Activated T-cell treated with anti-CD3 and anti-CD28 coated beads for 48 hours (primary cell): ENCODE measurements at places on chromosomes 11 and 22.

GRCh38 chr11:12744826-12745502 is 70.7 kb downstream of the TEAD1 start:
- no peak for DNase-seq

DNA sequence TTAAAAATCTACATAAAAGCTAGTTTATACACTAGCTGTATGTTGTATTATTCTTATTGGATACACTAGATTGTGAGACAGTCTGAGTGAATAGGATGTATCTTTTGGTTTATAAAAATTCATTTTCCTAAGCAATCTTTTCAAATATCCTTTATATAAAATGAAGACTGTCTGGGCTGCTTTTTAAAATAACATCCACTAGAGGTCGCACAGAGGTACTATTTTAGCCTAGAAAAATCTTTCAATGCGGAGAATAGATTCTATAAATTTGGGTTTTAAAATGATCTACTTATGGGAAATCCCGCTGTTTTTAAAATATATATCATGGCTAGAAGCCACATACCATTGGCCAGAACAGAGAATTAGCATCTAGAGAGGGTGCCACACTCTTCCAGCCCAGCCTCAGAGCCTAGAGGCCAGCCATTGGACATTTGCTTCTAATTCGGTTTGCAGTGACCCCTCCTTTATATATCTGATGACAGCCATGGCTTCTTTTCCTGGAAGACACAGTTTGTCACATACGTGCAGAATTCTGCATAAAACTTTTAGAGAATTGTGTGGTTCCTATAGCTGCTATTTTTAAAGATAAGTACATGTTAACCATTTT is 7.3 kb downstream of the C11orf97 start:
- no peak for DNase-seq

- DNase-seq = no peak
These were observed 1.7 kb downstream of the SHISA8 start for GRCh38 chr22:41913040-41913719.

- no peak for DNase-seq
These were observed 144.5 kb downstream of the DBX1 start for GRCh38 chr11:20015529-20016427.

DNA sequence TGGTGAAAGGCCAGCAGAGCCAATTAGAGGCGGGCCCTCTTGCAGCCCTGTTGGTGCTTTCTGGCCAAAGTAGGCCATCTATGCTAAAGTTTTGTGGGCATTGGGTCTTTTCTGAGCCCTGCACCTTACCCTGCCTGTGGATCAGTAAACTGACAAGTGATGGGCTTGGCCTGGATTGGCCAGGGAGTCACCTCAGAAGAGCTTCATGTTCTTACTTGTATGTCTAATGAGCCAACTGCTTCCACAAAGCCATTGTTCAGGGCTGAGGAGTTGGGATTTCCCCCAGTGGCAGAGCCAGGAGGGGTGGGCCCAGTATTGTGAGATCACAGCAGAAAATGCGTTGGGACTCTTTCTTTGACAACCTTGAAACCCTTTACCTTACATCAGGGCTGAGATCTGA is 90.4 kb downstream of the CWC15 start:
- DNase-seq = no peak

- no peak for DNase-seq
These were observed 4.3 kb downstream of the ATL3 start for GRCh38 chr11:63666874-63667273.

DNA sequence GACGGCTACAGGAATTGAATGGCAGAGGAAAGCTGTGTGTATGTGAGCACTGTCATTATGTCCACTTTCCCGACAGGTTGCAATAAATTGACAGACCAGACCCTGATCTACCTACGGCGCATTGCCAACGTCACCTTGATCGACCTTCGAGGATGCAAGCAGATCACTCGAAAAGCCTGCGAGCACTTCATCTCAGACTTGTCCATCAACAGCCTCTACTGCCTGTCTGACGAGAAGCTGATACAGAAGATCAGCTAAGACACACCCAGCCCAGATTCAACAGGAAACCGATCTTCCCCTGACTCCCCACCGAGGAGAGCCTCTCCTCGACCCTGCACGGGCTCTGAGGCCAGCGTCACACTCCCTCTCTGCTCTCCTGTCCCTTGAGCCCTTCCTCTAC is 11.5 kb upstream of the GRK2 start:
- DNase-seq = no peak

DNA sequence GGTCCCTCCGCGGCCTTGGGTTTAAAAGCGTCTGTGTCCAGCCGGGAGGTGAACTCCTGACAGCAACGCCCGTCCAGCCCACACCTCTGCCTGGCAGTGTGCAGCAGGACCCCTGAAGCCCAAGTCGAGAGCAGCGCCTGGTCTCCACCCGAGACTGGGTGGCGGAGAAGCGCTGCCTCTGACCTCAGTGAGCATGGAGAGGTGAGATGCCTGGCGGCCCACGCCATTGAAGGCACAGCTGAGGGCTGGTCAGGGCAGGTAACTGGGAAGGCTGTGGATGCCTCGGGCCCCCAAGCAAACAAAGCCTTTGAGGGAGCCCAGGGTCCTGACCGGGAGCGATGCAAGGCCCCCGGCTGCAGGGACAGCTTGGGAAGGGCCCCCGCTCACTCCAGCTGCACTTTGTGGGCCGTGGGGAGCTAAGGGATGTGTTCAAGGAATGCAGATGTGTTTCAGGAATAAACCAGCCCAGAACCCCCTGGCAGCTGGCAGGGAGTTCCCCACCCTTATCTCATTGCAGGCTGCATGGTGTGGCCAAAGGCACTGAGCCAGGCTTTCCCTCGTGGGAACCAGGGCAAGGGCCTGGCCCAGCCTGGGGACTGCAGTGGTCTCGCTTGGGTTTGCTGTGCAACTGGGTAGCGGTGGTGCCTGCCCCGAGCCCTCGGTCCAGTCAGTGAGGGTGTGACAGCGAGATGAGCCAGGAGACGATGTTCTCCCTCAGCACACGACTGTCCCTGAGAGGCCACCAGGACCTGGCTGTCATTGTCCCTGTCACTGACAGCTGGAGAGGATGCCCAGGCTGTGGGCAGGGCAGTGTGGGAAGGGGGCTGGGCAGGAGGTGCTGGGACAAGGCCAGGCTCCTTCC is 92.5 kb downstream of the WNT7B start:
- DNase-seq = no peak

GRCh38 chr22:46111645-46112306 is 38.5 kb upstream of the PPARA start:
- DNase-seq = no peak

- no peak for DNase-seq
These were observed 2.8 kb downstream of the ARSA start for GRCh38 chr22:50625131-50625567.

DNA sequence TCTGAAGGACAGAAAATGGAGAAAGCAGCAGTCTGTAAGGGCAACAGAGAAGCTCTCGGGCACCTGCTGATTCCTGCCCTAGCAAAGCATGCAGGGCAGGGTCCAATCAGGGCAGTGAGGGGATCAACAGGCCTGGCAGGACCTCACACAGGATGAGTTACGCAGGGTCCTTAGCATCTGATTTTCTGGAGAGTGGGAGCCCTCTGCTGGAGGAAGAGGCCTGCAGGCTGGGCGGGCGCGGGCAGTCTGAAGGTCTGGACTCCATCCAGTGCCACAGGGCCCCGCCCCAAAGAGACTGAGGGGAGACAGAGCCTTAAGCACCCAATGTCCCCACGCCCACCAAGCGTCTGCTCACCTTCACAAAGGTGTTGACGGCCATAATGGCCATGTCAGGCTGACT is 28.9 kb downstream of the AP1B1 start:
- DNase-seq = no peak

GRCh38 chr11:100329352-100329751 is 357.7 kb upstream of the ARHGAP42 start:
- DNase-seq = no peak

GRCh38 chr11:61345170-61345610 is 12.2 kb downstream of the TKFC start:
- DNase-seq = no peak

GRCh38 chr11:67504005-67504949 is 886 bp downstream of the PITPNM1 start:
- peak; percentile 40 for DNase-seq

DNA sequence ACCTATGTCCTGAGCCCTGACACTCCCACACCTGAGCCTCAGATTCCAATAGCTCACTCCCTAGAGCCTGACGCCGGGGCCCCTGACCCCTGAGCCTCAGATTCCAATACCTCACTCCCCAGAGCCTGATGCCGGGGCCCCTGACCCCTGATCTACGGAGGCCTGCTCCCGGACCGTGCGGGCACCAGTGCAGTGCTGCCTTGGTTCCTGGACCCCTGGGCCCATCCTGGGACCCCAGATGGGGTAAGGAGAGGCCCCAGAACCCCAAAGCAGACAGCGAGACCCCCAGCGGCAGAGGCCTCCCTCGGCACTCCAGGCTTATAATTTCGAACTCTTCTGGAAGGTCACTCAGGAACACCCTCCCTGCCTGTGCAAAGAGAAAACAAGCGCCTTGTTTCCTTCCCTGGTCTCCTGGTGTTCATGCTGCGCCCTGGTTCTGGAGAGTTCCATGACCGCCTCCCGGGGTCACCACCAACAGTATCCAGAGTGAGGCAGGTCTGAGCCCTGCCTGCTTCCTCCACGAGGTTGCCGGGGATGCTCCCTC is 7.5 kb downstream of the SUSD2 start:
- DNase-seq = no peak

GRCh38 chr22:17234144-17234623 is 14.9 kb upstream of the ADA2 start:
- no peak for DNase-seq

GRCh38 chr11:126417091-126417862 is 61.8 kb downstream of the ST3GAL4 start:
- no peak for DNase-seq

DNA sequence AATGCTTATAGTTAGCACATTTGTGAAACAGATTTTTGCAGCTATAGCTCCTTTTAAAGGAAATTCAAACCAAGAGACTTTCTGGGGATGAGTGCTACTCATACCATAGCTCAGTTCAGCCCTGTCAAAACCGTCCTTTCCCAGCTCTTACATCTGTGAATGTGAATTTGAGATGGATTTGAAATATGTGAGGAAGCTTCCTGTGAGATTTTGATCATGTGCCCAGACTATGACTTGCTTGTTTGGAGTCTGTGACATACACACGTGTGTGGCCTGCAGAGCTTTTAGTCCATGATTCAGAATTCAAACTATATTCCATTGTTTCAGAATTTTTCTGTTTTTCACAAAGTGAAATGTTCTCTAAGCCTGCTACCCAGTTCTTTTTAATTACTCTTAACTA is 4.4 kb upstream of the MMP1 start:
- DNase-seq = no peak

DNA sequence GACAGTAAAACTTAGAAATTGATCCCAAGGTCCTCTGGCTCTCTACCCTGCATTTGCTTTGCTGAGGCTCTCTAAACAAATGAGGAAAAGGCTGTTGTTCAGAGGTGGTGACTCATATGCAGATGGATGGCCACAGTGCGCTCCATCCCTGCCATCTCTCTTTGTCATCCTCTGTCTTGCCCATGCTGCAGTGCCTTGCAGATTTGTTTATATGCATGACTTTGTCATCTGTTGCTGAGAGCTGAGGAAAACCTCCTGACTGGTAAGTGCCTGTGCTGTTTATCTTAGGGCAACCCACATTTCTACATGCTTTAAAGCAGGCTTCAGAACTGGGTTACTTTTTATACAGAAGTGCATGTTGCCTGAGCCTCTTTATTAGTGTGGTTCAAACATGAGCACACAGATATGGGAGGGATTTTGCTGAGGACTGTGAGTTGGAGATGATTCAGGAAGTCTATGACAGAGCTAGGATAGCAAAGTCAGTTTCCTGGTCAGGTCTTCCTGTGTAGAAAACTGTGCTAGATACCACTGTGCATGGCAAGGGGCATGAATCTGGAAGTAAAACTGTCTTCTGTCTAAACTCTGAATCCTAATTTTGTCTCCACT is 57.4 kb downstream of the JAM3 start:
- DNase-seq = no peak

DNA sequence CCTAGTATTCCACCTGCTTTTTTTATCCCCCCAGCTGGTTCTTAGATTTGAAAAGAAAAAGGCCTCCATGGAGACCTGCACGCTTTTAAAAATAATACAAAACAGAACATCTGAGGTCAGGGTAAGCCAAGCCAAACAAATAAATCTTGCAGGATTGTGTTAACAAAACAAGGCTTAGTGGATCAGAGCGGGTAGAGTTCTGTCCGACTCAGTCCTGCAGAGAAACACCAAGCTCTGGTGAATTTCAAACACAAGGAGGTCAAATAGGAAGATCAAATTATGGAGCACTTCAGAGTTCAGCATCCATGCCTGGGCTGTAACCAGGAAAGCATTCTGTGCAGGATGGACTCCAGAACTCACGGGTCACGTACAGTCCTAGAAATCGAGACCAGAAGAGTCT is 86.9 kb downstream of the SYN3 start:
- DNase-seq = no peak

DNA sequence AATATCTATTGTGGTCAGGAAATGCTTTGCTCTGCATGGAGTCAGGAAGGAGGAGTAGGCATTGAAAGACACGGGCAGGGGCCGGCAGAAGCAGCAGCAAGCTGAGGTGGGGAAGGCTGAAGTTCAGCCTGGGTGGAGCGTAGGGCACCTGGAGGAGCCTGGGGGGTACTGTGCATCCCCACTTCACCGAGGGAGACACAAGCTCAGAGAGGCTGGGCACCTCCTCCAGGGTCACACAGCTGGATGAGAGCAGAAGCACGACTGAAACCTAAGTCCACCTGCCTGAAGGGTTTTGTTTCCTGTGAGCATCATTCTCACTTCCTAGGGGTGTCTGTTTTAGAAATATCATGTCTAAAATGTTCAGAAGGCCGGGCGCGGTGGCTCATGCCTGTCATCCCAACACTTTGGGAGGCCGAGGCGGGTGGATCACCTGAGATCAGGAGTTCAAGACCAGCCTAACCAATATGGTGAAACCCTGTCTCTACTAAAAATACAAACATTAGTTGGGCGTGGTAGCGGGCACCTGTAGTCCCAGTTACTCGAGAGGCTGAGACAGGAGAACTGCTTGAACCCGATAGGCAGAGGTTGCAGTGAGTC is 138.3 kb downstream of the MPPED1 start:
- no peak for DNase-seq

DNA sequence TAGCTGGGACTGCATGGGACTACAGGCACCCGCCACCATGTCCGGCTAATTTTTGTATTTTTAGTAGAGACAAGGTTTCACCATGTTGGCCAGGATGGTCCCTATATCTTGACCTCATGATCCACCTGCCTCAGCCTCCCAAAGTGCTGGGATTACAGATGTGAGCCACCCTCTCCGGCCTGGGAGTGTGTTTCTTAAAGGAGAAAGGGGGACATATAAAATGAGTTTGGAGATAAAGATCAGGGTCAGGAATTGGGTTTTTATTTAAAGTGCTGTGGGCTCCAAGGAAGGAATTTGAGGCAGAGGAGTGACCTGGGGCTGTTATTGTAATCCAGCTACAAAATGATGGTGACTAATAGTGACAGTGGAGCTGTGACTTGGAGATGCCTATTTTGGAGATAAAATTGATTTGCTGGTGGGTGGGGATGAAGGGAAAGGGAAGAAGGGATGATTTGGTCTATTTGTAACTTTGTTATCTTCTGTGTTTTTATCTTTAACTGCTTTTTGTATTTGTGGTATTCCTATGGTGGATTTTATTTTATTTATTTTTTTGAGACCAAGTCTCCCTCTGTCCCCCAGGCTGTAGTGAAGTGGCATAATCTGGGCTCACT is 5.0 kb downstream of the CRKL start:
- no peak for DNase-seq

- no peak for DNase-seq
These were observed 109.5 kb downstream of the FANCF start for GRCh38 chr11:22516111-22516510.

GRCh38 chr11:99238401-99238800 is 217.7 kb downstream of the CNTN5 start:
- no peak for DNase-seq

GRCh38 chr22:48592488-48592887 is 1235.2 kb downstream of the BRD1 start:
- no peak for DNase-seq

- DNase-seq = no peak
These were observed 28.3 kb upstream of the IGSF22 start for GRCh38 chr11:18754308-18754707.
